ENCODE measurements at places on chromosomes 2 and 18.

GRCh38 chr2:224954980-224955379 is 87.3 kb downstream of the DOCK10 start:
- DNase-seq, result no peak

DNA sequence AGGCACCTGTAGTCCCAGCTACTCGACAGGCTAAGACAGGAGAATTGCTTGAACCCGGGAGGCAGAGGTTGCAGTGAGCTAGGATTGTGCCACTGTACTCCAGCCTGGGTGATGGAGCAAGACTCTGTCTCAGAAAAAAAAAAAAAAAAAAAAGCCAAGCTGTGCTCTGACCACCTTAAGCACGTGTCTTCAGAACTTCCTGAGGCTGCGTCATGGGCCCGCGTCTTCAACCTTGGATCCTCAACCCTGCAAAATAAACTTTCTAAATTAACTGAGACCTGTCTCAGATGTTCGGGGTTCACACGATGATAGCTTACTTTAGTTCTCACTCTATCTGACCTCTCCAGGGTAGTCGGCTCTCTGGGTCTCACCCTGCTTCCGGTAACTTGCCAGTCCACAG is 65.8 kb upstream of the CABLES1 start:
- DNase-seq, result no peak

- DNase-seq, result no peak
These were observed 96.9 kb downstream of the SCN9A start for GRCh38 chr2:166278856-166279255.

GRCh38 chr2:84717302-84717701 is 163.6 kb downstream of the TRABD2A start:
- DNase-seq, result no peak

GRCh38 chr2:121819846-121820245 is 64.4 kb downstream of the TSN start:
- DNase-seq, result no peak

GRCh38 chr2:28956415-28956826 is 24.7 kb upstream of the TOGARAM2 start:
- no peak for DNase-seq

DNA sequence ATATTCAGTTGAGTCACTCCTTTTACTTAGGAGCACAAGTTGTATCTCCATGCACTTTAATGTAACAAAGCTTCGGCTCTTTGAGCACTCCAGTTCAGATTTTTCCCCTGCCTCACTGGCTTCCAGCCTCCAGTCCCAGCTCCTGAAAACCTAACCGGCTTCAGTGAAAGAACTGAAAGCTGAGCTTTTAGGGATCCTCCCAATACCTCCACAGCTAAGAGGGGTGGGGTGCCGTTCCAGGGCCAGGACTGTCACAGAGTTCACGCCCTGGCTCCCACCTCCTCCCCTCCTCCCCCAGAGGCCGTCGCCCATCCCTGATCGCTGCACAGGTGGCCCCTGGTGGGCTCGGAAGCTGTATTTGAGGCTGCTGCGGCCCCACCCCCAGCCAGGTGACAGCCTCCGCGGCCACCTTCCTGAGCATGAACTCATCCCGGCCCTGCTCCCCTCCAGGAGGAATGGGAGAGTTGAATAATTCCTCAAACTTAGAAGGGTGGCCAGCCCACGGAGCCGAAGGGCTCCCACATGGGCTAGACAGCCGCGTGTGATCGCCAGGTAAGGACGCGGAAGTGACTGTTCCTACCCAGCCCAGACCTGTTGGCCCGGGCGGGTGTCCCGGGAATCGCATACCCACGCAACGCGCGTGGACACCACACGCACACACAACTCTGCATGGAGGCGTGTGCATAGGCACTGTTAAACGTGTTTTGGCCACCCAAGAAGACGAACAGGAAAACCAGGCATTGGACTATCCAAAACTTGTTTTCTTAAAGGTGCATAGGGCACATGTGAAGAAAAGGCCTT is 1.8 kb downstream of the MYO5B start:
- no peak for DNase-seq

DNA sequence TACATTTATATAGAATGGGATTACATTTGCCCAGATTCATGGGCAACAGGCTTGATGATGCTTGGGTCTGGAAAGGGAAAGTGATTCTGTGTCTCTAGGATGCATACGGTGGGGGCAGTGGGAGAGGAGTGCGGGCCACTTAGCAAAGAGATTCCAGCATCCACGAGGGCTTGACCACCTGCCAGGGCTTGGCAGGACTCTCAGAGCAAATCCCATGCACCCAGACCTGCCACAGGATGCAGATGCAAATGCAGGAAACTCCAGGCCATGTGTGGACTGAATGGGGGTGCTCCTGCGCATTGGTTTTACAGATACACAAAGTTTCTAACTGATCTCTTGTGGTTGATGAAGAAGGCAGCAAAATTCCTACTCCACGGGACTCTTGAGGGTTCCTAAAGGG is 334.7 kb downstream of the CYRIA start:
- DNase-seq, result no peak

DNA sequence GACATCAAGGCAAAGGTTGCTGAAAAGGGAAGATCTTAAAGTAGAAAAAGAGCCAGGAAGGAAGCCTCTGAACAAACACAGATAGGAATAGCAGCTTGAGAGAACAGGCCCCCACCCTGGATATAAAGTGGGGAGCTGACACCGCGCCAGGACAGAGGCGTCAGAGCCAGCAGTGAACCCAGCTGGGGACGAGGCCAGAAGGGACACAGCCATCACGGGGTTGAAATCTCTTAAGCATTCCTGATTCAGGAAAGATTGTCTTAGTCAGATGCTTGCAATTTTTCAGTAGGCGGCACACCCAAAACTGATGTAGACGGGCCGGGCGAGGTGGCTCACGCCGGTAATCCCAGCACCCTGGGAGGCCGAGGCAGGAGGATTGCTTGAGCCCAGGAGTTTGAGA is 93.8 kb upstream of the PHLPP1 start:
- DNase-seq, result no peak

GRCh38 chr2:206353685-206354084 is 79.2 kb downstream of the ZDBF2 start:
- DNase-seq, result no peak

GRCh38 chr2:212173756-212174510 is 364.7 kb downstream of the ERBB4 start:
- no peak for DNase-seq

DNA sequence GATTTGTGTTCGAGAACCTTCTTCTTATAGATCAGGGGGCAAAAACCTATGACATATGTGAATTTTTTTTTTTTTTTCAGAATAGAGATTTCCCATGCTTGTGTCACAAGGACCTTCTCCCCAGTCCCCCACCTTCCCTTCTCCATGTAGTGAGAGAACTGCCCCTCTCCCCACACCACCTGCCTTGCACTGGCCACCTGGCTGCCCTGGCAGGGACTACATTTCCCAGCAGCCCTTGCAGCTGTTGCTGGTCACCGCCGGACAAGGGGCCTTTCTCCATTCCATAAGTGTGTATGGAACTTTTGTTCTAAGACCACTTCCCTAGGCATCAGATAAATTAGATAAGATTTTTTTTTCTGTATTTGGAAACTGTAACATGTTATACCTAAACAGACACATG is 22.2 kb downstream of the MBP start:
- no peak for DNase-seq

GRCh38 chr2:241545106-241545505 is 13.4 kb upstream of the BOK start:
- DNase-seq, result no peak

DNA sequence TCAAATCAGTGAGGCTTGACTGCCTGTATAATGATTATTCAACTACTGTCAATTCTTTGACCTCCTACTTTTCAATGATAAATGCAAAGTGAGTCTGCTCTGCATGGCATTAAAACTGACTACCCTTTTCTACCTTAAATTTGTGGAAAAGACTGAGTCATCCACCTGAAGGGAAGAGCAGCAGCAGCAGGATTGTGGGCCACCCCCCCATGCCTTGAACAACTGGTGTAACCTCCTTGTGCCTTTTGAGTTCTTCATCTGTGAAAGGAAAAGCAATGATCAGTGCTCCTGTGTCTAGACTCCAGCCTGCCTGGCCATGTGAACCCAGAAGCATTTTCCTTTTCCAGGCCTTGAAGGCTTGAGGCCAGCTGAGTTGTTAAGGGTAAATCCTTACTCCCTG is 102.9 kb downstream of the OSR1 start:
- no peak for DNase-seq

- no peak for DNase-seq
These were observed 13.5 kb upstream of the NPC1 start for GRCh38 chr18:23599809-23600208.

GRCh38 chr2:238927746-238928519 is 80.0 kb downstream of the TWIST2 start:
- DNase-seq, result no peak

DNA sequence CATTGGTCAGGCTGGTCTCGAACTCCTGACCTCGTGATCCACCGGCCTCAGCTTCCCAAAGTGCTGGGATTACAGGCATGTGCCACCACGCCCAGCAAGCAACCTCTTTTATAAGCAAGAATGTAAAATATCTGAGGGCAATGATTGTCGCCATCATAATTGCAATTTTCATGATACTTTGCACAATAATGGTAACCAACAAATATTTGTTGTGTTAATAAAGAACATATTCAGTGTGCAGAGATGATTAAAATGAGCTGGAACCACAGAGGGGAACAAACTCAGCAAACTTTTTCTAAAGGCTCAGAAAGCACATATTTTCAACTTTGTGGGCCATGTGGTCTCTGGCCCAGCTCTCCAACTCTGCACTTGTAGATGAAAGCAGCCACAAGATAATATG is 115.2 kb upstream of the SIX2 start:
- DNase-seq, result no peak

- no peak for DNase-seq
These were observed 29.6 kb downstream of the TNS1 start for GRCh38 chr2:217973008-217973787.

- DNase-seq, result no peak
These were observed 19.4 kb upstream of the ATP6V1B1 start for GRCh38 chr2:70916291-70916690.

DNA sequence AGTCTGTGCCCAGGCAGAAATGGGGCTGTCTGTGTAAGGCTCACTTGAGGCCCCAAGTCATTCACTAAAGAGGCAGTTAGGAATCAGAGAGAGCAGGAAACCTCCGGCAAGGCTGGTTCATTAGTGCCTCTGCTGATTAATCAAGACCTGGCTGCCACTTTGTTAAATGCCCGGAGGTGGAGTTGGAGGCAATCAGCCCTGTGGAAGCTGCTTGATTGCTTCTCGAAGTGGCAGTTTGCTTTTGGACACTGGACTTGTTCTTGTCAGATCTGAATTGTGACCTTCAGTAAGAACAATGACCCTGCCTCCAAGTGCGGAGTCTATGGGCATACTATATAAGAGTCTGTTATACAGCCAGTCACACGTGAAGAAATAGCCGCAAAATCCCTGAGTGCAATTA is 183.9 kb upstream of the LINC00305 start:
- no peak for DNase-seq

- no peak for DNase-seq
These were observed 114.6 kb downstream of the PHLPP1 start for GRCh38 chr18:62829936-62830335.

GRCh38 chr2:233228376-233228775 is 23.1 kb upstream of the ATG16L1 start:
- DNase-seq, result no peak

DNA sequence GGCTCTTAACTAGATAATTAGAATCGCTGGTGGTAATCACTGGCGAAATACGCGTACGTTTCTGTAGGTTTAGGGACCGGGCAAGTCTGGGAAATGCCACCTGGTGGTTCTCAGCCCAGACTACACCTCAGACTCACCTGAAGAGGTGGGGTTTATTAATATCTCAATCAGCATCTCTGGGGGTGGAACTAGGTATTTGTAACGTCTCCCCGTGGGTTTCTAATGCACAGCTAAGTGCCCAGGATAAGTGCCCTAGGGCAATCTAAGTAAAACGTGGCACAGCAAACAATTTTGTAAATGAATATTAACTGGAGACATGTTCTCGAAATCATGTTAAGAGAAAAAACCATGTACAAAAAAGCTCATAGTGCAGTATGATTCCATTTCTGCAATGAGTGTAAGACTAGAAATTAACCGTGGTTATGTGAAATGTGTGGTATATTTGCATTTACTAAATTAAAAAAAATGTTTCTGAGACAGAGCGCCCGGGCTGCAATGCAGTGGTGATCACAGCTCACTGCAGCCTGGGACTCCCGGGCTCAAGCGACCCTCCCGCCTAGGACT is 760 bp upstream of the CNOT11 start:
- no peak for DNase-seq

GRCh38 chr2:127651381-127651809 is 5.4 kb downstream of the GPR17 start:
- no peak for DNase-seq

GRCh38 chr2:218389333-218390150 is 7.5 kb downstream of the SLC11A1 start:
- DNase-seq, result no peak

GRCh38 chr2:69493268-69493667 is 56.0 kb upstream of the NFU1 start:
- no peak for DNase-seq

- no peak for DNase-seq
These were observed 47.2 kb downstream of the PPM1B start for GRCh38 chr2:44215827-44216226.

DNA sequence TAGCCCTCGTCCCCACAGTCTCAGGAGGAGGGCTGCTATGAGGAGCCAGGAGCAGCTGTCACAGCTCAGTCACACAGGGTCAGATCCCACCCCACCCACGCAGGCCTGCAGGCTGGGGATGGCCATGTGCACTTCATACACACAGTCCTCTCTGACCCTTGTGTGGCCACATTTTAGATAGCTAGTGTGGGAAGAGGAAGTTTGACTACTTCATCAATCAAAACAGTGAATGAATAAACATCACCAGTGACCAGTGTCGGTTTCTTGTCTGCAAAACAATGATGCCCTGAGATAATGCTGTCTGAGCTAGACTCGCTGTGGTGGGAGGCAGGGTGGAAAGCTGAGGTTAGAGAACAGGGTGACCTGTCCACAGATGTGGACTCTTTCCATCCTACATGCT is 107.1 kb downstream of the PIEZO2 start:
- DNase-seq, result no peak

- no peak for DNase-seq
These were observed 117.4 kb downstream of the FAM210A start for GRCh38 chr18:13608791-13609532.

DNA sequence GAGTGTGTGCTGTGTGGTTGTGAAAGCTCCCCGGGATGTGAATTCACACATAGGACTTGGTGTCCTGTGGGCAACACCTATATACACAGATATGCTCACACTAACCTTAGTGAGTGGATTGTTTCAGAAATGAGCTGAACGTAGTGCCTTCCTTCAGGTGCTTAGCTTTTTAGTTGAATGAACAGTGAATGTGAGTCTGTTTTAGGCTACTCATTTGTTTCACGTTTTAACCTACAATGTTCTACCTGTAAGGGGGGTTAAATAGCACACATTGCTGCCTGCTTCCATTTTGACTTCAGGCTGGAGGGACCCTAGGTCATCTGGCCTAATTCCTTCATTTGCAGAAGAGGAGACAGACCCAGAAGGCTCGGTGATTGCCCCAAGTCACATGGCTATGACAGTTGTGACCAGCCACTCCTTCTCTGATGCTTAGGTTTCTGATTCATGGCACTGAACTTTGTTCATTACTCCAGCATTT is 1.0 kb downstream of the PLEK start:
- DNase-seq, result no peak
